ENCODE measurements at places on chromosomes 5 and 9. TPM values are rescaled to one million over a fixed set of nuclear protein-coding genes. Genes with fewer than 3 reads are reported as not detected.
A peak's percentile ranks its signal among the peaks of the same experiment; 100 is the strongest.

DNA sequence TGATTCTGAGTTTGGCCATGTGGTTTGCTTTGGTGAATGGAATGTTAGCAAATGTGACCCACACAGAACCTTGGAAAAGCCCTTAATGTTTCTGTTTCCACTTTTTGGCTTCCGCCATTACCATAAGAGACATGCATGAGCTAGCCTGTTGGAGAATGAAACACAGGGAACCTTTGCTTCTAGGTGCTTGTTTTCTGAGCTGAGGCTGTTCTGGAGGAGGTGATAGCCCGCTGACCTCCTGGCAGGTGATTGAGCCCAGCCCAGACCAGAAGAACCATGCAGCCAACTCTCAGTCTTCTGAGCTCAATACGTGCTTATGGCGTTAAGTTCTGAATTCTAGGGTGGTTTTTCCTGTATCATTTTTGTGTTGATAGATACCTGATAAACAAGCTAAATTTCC, 148.6 kb upstream of the KLF9 start:
- no peak for DNase-seq

DNA sequence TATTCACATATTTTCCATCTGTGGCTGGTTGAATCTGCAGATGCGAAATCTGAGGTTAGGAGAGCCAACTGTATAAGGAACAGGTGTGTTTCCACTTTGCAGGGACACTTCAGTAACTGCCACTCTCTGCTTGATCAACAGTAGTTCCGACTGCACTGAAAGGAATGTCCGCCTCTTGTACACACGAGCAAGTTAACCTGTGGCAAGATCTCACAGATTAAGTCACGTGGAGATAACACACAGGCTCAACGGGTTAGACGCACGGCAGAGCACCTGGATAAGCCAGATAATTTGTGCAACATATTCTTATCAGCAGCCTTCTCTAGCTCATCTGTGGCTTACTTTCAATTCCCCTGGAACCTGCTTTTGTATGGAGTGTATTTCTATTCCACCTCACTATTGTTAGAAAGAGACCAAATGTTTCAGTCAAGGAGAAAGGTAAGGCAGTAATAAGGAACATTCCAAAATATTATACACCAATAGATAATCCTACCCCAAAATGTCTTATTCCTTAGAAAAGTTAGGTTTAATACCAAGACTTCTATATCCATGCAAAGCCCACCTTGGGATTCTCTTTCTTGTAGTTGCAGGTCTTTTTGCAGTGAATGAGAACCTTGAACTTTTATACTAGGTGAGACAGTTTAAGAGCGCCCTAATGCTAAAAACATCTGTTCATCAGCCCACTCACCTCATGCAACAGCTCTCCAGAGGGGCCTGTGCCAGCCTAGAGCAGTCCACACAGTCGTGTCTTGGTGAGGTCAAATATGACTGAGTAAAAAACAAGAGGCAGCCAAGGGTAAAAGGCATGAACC, 6.5 kb upstream of the C9 start:
- DNase-seq = no peak

- no peak for DNase-seq
These were observed 12.4 kb downstream of the SMAD5 start for GRCh38 chr5:136145030-136145429.

GRCh38 chr5:138677782-138678181, 75.4 kb upstream of the CTNNA1 start:
- no peak for DNase-seq

DNA sequence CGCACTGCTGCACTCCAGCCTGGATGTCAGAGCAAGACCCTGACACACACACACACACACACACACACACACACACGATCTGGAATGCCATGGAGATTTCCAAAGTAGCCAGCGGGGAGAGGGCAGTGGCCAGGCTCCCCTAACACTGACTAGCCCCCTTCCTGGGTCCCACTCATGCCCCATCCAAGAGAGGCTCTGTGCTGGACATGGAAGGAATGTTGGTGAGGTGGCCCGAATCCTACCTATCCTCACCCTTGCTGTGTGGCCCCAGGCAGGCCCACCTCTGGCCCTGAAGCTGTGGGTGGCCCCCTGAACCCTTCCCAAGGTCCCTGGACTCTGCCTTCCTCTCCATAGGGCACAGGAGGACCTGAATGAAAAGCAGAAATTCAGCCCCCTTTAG, 7.3 kb downstream of the BRD3 start:
- no peak for DNase-seq

DNA sequence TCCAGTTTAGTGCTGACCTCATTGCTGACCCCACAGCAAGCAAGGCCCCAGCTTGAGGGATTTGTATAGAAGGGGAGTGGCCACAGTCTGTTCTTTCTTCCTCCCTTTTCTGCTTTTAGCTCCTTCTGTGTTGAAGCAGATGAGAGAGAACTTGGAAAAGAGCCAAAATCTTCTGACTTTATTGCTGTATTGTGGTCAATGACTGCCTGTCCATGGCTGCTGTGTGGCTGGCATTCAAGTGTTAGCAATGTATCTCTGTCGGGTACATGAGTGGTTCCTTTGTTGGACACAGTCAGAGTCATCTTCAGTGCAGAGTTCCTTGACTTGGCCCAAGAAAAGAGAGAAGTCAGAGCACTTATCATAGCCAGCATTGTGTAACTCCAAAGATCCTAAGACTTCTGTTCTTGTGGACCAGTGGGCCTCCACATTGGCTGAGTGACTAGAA, 154.1 kb downstream of the LRRC70 start:
- peak; percentile 17 for DNase-seq

The NR2F1-AS1 gene
- 2.7 TPM for polyA plus RNA-seq

The THOC3 gene
- polyA plus RNA-seq = 24.3 TPM

The MAPK9 gene
- polyA plus RNA-seq = 32.2 TPM

All from hindlimb muscle (tissue), 1 donor.